ENCODE measurements at places on chromosomes 2 and 18.

- no peak for DNase-seq
Measured at GRCh38 chr2:173962031-173962430, 3.1 kb downstream of the SP3 start.

- no peak for DNase-seq
Measured at GRCh38 chr18:26649193-26649543, 100.8 kb upstream of the KCTD1 start.

- DNase-seq = no peak
Measured at GRCh38 chr2:179562330-179562885, 297.8 kb upstream of the SESTD1 start.

- no peak for DNase-seq
Measured at GRCh38 chr2:36411962-36412444, 56.4 kb downstream of the CRIM1 start.

DNA sequence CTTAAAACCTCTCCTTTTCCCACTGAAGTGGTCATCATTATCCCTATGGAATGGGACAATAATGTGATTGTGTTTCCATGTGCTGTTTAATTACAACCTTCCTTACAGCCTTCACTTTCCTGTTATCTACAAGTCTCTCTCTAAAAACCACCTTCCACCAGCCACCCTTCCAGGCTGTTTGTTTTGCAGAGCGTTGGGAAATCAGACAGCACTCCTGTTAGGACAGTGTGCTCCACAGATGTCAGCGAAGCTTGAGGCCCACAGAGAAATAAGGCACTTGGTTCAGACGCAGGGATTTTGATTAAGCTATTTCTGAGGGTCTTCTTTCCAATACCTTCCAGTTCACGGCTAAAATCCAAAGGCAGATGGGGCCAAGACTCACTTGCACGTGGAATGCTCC, 32.3 kb upstream of the ASPRV1 start:
- DNase-seq = no peak

DNA sequence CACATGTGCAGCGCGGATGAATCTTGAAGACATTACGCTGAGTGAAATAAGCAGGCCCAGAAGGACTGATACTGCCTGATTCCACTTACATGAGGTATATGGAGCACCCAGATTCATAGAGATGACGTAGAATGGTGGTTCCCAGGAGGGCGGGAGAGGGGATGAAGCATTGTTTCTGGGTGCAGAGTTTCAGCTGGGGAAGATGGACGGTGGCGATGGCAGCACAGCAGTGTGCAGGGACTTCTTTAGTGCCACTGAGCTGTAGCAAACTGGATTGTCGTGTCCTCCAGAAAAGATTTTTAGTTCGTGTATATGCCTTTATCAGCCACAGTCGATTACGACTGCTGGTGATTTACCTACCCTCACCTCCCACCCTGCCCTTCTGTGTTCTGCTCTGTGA, 30.5 kb downstream of the RAB12 start:
- DNase-seq = no peak

DNA sequence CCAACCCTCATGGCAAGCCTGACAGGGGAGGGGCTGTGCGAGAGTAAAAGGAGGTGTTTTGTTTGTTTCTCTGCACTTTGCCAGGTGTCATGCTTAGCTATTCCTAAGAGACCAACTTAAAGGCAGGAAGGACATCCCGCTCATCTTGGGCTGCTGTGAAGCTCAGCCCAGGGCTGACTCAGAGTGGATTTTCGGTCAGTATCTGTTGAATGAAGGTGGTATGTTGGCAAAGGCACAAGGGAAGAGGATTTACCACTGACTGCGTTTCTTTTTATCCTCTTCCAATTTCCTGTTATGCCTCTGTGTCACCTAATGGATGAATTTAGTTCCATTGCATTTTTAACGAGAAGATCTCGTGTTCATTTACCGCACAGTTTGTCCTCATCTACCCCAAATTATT, 18.9 kb downstream of the TRPM8 start:
- DNase-seq = no peak

- no peak for DNase-seq
Measured at GRCh38 chr2:36459725-36460137, 104.2 kb downstream of the CRIM1 start.

- DNase-seq = no peak
Measured at GRCh38 chr2:101063352-101064124, 61.4 kb downstream of the RPL31 start.

GRCh38 chr18:62808123-62808522, 92.8 kb downstream of the PHLPP1 start:
- no peak for DNase-seq

DNA sequence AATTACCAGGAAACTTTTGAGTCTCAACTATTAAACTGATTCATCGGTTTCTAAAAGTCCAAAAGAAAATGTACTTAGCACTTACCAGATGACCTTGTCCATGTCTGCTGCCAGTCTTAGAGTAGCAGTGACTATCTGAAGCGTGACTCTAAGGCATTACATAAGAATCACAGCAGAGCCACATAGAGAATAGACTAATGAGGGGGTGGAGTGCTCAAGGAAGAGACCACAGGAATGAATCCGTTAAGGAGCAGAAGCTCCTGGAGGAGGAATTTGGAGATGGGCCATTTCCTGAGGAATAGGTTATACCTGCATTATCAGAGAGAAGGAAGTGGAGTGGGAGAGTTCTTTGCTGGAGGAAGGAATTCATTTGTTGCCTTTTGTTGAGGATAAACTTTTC, 116.0 kb downstream of the MAP3K20 start:
- DNase-seq = no peak

DNA sequence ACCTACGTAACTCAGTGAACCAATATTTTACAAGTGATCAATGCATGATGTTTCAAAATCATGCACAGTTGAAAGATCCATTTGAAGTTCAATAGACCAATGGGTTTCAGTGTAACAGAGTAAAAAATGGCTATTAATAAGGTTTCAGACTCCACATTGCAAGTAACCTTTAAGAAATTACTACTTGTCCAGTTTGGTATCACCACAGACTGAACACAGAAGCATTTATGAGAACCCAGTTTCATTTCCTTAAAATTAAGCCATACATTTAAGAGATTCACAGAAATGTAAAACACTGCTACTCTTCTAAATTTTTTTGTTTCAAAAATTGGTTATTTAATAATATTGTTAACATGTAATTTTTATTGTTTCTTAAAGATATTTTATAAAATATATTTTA, 98.9 kb upstream of the CHRNA1 start:
- DNase-seq = no peak

DNA sequence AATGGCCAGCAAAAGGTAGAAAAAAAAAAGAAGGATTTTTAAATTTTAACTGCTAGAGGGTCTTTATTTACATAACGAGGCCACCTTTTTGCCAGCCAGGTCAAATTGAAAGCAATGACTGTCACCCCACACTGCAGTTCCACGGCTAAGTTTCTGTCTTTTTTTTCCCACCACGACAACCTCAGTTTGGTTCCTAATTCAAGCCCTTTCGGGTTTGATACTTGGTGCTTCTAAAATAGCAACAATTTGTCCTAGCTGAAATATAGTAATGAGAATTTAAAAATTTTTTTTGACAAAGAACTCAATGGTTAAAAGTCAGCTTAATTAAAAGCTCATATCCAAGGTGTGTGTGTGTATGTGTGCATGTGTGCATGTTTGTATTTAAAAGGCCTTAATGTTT, 16.4 kb upstream of the NMS start:
- no peak for DNase-seq

GRCh38 chr2:221289389-221289788, 282.7 kb downstream of the EPHA4 start:
- no peak for DNase-seq

GRCh38 chr18:70188113-70188512, 17.4 kb downstream of the RTTN start:
- DNase-seq = no peak

GRCh38 chr2:238924796-238925195, 76.9 kb downstream of the TWIST2 start:
- DNase-seq = no peak

DNA sequence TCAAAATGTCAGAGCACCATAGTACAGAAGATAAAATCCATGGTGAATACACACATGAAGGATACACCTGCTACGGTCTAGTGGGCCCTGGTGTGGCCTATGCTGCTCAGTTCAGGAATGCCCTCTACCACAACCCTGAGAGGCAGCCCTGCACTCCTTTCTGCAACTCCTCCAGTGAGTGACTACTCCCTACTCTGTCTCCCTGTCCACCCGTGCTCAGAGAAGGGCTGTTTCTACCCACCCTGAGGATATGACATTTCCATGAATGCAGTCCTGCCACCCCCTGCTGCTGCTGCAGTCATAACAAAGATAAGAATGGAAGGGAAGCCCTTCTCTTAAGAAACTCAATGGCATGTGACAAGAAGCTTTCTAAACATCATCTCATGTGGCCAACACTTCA, 137.0 kb downstream of the EN1 start:
- DNase-seq = no peak

Measured in uterus (tissue), 4 donors.